Activated CD4-positive, alpha-beta T cell treated with anti-CD3 and anti-CD28 coated beads, Interleukin-2, amount 10 ng/mL, durations not matched to agents 24 days and 14 days (primary cell): ENCODE measurements at places on chromosomes 3 and 15. TPM values are rescaled to one million over a fixed set of nuclear protein-coding genes. Genes with fewer than 3 reads are reported as not detected.

GPR87 gene
- total RNA-seq = 1.0 and 1.4 TPM in 2 replicates

LRTM1 gene
- not detected in 2 replicates for total RNA-seq

WDR6 gene
- 141 and 153 TPM in 2 replicates for total RNA-seq

CCDC9B gene
- 0.21 and 0.54 TPM in 2 replicates for total RNA-seq

C3orf22 gene
- not detected in 2 replicates for total RNA-seq
